ENCODE measurements at places on chromosomes 6 and 20.
A peak's percentile ranks its signal among the peaks of the same experiment; 100 is the strongest.

DNA sequence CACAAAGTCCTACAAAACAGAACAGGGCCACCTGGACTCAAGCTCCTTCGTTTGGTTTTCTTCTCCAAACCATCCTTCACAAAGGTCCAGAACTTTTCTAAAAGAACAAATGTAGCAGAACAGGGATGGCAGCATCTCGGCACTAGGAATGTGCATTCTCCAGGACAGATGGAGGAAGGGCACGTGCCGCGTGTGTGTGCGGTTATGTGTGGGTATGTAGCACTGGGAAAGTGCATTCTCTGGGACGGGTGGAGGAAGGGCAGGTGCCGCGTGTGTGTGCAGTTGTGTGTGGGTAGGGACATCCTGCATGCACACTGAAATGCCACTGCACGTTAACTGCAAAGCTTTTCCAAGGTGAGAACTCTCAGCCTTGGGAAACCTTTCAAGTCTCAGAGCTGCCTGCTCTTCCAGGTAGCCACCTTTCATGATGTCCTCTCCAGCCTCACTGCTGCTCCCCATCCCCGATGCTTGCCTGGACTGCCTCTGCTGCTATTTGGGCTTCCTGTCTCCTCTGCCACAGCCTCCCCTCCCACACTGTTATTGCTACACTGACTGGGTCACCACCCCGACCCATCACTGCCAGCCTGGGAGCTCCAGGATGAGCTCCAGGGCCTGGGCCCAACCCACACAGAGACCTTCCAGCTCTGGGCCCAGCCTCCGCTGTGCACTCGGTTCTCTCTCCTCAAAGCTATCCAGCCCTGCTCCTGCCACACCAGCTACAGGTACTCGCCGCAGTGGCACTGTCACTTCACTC, 47.6 kb downstream of the EZR start:
- no peak for DNase-seq

GRCh38 chr20:32339116-32339515, 19.0 kb upstream of the ASXL1 start:
- no peak for DNase-seq

- no peak for DNase-seq
Measured at GRCh38 chr6:129565811-129566210, 144.2 kb downstream of the ARHGAP18 start.

DNA sequence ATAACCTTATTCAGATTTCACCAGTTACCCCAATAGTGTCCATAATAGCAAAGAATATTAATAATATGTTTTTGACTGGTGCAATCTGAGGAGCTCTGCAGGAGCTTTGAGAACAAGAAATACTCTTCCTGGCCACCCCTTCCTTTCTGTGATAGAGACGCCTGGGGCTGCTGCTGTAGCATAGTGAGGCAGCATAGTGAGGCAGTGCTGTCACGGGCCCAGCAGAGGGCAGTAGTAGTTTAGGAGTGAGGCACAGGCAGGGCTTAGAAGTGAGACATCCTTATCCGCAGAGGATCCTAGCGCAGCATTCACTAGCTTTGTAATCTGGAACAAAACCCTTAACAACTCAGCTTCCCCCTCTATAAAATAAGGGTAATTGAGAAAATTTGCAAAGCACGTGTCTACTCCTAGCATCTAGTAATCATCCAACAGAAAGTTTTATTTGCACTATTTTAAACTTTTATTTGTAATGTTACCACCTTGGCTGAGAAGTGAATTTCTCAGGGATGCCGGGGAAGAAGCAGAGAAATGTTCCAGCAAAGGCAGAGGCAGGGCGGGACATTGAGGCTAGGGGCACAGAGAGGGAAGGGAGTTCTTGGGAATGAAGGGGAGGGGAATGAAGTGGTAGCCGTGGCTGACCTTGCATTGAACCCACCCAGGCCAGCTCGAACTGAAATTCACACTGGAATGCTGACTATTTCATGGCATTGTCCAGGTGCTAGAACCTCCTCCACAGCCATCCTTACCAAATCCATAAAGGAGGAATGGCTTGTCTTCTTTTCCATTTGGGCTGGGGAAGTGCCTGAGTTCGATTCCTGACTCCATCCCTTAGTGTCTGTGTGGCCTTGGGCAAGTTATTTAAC, 78.8 kb downstream of the CDS2 start:
- DNase-seq: peak; percentile 71

DNA sequence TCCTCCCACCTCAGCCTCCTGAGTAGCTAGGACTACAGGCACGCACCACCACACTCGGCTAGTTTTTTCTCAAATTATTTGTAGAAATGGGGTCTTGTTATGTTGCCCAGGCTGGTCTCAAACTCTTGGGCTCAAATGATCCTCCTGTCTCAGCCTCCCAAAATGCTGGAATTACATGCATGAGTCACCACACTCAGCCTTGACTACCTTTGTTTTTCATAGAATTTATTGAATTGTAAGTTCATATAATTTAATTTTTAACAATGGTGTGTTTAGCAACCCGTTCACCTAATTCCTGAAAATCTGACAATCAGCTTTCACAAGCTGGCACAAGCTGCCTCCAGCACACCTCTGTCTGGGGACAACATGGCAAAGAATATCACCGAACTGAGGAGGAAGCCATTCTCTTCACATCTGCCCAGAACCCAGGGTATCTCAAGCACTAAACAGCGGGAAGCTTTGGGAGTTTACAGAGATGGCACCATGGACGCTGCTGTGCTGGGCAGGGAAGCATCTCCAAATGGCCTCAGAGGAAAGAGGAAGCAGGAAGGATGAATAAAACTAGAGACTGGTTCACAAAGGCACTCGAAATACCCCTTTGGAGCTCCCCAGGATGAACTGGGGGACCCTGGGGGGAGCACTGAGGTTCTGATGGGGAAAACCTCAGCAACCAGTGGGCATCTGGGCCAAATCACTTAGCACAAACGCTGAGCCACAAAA, 2.9 kb downstream of the RIPOR3 start:
- no peak for DNase-seq

DNA sequence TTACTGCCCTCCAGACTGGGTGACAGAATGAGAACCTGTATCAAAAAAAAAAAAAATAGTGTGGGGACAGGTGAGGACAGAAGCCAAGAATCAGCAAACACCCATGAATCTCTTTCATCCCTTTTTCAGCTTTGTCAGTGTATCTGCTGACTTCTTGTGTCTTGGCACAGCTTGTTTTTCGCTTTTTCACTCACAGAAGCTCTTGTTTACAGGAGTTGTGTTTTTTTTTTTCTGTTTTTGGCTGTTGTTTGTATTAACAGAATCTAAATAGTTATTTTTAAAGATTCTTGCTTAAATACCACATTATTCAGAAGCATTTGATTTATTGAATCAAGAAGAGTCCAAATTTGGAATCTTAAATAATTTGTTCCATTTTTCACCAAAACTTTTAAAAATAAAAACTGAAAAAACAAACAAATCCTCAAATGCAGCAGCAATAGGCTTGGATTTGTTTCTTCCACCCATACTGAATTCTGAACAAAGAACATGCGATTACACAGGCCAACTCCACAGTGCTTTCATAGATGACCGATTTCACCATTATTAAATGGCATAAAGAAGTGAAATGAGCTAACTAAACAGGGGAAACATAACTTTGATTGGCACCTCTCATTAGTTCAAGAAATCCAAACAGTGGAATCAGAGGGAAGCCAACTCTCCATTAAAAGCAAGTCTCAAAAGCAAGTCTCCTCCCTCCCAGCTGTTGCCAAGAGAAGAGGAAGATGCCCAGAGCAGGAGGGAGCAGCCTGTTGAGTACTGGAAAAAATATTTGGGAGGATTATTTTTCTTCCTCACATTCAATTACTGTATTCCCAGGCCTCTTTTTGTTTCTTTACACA, 27.2 kb upstream of the GPR63 start:
- no peak for DNase-seq

- DNase-seq: no peak
Measured at GRCh38 chr20:44302026-44302669, 8.9 kb downstream of the FITM2 start.

DNA sequence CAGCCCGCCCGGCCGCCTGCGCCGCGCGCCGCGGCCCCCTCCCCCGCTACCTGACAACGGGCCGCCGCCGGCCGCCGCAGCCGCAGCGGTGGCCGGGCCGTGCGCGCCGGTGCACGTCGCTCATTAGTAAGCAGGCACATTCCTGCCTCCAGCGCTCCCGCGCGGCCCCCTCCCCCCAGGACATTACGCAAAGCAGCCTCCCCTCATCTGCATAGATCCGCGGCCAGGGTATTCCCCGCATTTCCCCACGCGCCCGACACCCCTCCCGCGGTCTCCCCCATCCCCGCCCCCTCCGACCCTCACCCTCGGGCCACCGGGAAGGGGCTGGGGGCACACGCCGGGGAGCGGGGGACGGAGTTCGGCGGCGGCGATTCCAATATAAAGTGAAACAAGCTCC, at the start of gene HIVEP2:
HIVEP2 (minus strand) TSS at position 128 of the 397 bp plus-strand sequence. CDS start 170,438 bp downstream, outside the sequence.
- DNase-seq: peak; percentile 74

GRCh38 chr6:33359331-33359730, 32.3 kb upstream of the KIFC1 start:
- DNase-seq: no peak

GRCh38 chr6:147337921-147338320, 133.7 kb downstream of the STXBP5 start:
- DNase-seq: no peak

DNA sequence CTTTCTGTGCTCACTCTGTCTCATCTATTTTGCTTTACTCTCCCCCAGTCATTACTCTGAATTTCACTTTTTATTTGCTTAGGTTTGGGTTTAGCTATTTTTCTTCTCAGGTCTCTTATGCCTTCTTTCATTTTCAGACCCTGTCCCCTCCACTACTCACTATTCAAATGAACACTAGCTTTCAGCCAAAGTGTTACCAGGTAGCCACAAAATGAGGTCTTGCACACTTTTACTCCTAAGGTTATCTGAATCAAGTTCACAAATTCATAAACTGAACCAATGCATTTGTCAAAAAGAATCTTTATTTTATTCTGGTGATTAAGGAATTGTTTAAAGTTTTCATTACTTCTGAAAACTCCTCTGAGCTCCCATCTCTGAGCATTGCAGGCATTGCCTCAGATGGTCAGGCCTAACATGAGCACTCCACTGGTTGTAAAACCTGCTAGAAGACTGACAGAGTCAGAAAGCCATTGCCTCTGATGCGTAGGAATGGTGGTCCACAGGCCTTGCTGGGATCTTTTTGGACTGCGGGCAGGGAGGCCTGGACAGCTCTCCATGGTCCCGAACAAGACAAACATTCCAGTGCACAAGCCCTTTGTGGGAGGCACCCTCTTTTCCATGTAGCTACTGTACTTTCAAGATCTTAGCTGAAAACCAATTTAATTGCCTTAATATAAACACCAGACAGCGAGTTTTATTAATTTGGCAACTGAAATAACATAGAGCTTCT, 48.5 kb downstream of the FYN start:
- no peak for DNase-seq

- DNase-seq: no peak
Measured at GRCh38 chr6:139325125-139325524, 33.3 kb upstream of the TXLNB start.

DNA sequence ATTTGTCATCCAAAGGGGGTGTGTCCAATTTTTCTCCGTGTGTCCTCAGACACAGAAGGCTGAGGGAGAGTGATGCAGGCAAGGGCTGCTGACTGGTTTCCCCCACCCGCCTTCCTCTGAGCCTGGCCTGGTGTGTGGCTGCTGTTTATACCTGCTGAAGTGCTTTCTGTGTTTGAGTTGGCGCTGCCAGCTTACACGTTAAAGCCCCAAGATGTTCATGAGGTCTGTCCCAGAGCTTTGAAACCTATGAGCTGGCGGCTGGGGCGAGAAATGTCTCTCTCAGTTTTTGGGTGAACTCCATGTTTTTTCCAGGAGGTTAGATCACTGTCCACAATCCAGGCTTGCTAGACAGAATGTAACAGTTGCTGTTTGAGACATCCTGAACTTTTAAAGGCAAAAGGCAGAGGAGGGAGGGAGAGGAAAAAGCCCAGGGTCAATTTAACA, 69.0 kb upstream of the CCN2 start:
- no peak for DNase-seq

DNA sequence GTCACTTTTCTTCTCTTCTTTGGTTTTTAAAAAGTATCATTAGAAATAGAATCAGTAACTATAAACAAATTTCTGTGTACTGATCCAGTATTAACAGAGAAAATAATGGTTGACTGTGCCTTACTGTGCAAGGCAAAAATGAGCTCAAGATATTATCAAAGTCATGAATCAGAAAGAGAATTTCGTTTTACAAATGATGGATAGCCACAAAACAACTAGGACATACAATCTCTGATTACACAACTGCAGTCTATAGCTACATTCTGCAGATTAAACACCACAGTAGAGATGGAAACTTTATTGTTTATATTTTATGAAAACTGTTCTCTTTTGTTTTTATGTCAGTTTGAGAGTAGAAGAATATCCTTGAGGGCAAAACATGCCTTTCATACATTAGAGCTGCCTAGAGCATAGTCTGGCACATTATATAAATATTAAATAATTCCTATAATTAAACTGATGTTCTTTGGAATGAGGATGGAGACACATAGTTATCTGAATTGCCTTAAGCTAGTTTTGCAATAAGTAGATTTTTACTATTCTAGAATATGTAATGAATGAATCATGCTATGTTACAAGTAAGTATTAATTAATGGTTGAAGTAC, 333.1 kb downstream of the LAMA2 start:
- DNase-seq: no peak

DNA sequence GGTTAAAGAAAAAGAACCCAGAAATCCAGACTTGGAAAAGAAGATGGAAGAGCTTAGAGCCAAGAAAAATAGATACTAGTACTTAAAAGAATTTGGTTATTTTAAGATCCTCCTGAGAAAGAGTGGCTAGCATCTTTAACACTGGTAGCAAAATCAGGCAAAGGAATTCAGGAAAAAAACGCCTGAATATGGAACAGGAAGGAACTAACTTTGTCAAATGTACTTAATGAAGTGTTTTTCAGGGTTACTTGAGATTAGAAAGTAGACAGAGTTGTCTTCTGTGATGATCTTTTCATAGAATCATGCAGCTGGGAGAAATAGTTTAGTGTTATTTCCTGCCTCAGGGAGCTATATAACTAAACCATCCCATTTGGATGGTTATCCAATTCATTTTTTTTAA, 50.8 kb upstream of the SASH1 start:
- no peak for DNase-seq

- no peak for DNase-seq
Measured at GRCh38 chr20:25484911-25485511, 77.5 kb downstream of the GINS1 start.

GRCh38 chr20:61135266-61135665, 116.8 kb upstream of the CDH4 start:
- no peak for DNase-seq

Measured in hippocampal formation (tissue), 2 donors.